ENCODE measurements at places on chromosomes 2 and 18.

DNA sequence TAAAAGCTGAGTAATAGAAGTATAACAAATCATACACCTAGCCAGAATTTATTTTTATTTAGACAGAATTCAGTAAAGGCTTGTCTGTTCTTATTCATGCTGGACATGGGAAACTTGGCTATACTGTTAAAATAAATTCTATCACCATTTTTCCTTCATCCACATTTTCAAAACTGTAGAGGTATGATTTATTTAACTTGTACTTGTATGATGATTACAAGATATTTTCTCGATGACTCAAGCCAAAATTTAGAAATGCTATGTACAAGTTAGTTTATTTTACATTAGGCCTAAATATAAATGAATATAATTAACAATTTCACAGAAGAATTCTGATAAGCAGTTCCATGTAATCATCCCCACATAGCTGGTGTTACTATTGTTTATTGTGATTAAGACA is 194.8 kb upstream of the DOK6 start:
- no peak for DNase-seq

DNA sequence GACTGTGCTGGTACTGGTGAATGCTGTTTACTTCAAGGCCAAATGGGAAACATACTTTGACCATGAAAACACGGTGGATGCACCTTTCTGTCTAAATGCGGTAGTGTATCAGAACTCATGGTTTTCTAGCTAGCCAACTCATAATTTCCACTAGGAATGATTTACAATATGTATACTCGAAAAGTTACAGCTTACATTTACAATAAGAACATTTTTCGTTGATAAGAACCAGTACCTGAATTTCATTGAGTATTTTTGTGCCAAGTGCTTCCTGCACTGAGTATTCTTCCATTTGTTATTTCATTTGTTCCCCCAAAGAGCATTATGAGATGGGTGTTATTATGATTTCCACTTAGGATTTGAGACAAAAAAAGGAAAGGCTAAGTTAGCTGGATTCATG is 21.9 kb downstream of the SERPINB12 start:
- no peak for DNase-seq

GRCh38 chr2:9474361-9475057 is at the start of gene IAH1:
TSS of gene IAH1 (plus strand) at chr2:9474551. CDS start at chr2:9474567, 16 bp downstream.
- DNase-seq: no peak

DNA sequence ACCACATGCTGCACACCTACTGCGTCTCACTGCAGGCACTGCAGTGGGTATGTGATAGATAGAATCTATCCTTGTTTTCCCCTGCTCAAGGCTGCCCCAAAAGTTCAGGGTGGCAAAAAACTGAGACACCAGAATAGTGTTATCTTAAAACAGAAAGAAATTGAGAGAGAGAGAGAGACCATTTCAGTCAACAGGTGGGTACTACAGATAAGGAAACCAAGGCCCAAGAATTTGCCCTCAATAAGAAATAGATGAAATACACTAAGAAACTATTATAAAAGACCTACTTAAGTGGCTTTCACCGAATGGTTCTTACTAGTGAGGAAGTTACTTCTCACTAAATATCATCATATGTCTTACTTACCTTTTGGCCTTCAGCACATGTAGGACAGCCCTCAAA is 27.9 kb downstream of the EPG5 start:
- no peak for DNase-seq

- DNase-seq: no peak
These were observed 42.8 kb upstream of the FSIP2 start for GRCh38 chr2:185695711-185696235.

- DNase-seq: no peak
These were observed 20.2 kb downstream of the ZNF516 start for GRCh38 chr18:76474824-76475223.

- DNase-seq: no peak
These were observed 206.5 kb upstream of the TCF4 start for GRCh38 chr18:55794288-55795052.

GRCh38 chr2:25402477-25402876 is 60.8 kb upstream of the DNMT3A start:
- DNase-seq: no peak

DNA sequence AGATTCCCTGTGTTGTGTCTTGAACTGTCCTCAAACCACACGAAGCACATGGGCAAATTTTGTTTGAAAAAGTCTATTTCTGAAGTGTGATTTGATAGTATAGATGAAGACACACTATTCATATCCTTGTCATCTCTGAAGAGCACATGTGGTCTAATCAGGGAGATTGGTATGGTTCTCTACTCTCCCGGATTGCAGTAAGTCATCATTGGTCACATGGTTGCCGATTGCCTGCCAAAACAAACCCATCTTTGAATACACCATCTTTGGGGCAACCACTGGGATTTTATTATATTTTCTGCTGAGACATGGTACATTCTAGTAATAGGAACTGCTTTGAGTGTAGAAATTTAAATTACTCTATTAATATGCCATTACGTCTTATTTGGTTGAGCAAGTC is 186.9 kb downstream of the MYO1B start:
- no peak for DNase-seq

DNA sequence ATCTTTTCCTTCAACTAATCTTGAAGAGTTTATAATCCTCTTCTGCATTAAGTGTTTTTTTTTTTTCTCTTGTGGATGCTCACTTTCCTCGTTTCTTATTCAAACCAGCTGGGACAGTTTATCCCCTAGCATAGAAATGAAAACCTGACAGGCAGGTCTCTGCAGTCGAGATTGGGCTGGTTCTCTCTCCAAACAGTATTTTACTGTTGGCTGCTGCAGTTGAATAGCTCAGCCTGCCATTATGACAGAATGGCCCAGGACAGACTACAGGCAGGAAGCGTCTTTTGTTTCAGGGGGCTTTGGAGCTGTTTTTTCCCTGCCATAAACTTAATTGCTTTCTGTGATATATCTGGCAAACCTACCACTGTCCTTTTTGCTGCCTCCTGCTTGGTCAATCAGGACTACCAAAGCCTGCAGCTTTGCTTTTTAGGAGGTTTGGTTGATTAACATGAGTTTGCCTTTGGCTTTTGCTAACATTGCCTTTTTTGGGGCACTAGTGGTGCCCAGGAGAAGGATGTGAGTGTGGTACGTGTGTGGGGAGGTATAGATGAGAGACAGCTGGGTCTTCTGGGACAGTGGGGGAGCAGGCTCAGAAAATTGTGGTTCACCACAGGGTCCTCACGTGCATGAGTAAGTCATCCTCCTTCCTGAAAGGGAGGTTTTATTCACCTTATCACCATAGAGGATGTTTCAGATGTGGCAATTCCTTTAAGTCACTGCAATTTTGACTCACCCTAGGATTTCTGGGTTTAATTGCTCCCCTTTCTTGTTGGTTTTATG is 128.7 kb downstream of the LYPD6B start:
- DNase-seq: no peak

GRCh38 chr18:48418539-48419276 is 9.5 kb upstream of the ZBTB7C start:
- DNase-seq: no peak

DNA sequence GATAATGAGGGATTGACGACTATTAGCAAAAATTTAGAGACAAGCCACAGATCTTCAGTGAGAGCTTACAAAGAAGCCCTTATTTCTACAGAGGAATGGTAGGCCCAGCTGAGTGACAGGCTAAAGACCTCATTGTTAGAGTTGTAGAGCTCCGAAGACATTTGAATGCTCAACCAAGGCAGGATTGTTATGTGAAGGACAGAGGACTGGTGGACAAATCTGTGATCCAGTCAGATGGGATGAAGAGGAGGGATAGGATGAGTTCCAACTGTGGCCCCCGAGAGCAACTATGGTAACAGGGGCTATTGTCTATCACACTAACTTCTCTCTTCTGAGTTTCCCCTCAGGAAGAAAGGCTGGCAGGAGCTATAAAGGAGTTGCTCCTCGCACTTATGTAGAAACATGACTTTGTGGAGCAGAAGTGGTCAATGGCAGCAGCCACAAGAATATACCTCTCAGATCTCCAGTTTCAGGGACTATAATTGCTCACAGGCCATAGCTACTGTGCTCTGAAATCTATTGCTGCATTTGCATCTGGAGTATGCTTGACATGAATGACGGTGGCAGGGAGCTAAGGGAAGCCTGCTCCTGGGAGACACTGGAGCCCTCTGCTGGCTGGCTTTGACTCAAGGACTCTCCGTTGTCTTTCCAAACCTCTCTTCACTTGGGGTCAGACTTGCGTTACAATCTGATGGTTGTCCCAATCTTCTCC is 50.3 kb upstream of the GREB1L start:
- peak; percentile 41 for DNase-seq

- DNase-seq: no peak
These were observed 38.6 kb upstream of the CD28 start for GRCh38 chr2:203667838-203668237.

DNA sequence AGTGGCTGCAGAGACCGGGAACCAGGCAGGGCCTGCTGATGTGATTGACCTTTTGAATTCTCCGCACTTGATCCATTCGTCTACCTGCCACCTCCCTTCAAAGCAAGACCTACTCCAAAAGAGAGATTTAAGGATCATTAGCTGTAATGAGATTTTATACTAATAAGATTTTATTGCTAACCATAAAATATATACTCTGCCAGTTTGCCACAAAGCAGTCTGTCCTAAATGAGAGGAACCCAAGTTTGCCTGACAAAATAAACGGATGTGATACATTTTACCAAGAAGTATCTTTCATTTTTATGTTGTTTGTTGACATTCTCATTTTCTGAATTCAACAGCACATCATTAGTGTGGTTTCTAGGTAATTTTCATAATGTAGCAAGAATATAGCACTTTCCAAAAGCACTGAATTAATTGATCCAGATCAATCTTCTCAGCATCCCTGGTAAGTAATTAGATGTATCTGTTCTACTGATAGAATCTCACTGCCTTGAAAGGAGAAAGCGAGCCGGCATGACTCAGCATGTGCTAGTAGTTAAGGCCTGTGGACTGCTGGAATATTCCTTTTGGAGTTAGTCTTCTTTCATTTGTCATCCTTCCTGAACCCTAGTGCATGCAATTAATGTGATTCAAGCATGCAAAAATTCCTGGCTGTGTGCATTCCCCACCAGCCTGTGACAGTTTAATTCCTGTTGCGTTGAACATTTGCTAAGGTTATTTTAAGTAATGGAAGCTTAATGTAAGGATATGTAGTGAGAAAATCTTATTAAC is 128.5 kb downstream of the ARL6IP6 start:
- no peak for DNase-seq

DNA sequence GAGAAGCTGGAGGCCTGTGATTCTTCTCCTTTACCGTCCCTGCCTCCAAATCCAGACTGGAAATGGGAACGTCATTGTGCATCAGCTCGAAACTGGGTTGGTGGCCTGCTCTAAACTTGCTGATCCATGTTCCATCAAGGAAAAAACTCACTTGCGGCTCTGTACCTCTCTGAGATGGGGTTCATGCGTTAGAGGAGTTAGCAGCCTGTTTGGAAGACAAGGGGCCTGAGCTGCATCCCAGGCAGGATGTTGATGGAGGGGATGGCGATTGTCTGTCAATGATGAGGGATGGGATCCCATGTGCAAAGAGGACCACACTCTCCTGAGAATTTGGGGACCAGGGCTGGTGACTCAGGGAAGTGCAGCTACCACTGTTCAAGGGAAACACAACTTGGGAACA is 26.0 kb downstream of the TWIST2 start:
- DNase-seq: no peak

GRCh38 chr2:172806996-172807395 is 71.4 kb downstream of the RAPGEF4 start:
- no peak for DNase-seq

- DNase-seq: no peak
These were observed 89.6 kb downstream of the AGPS start for GRCh38 chr2:177482195-177482594.

DNA sequence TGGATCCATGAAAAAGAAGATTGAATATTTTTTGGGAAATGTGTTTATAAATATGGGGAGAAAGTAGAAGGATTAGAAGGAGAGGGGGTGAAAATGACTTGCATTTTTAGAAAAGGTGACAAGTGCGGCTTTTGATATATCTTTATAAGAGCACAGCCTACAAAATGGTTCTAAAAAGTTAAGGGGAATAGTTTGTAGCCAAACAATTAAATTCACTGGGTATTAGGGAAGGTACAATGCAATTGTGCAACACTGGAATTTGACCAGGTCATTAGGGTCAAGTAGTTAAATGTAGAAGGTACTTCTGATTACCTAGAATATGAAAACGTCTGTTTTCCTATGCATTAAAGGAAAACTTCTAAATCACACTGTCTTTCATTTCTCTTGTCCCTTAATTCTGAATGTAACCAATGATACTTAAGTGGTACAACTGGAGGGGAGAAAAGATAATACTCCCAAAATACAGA is 44.5 kb upstream of the SERTAD2 start:
- DNase-seq: no peak

DNA sequence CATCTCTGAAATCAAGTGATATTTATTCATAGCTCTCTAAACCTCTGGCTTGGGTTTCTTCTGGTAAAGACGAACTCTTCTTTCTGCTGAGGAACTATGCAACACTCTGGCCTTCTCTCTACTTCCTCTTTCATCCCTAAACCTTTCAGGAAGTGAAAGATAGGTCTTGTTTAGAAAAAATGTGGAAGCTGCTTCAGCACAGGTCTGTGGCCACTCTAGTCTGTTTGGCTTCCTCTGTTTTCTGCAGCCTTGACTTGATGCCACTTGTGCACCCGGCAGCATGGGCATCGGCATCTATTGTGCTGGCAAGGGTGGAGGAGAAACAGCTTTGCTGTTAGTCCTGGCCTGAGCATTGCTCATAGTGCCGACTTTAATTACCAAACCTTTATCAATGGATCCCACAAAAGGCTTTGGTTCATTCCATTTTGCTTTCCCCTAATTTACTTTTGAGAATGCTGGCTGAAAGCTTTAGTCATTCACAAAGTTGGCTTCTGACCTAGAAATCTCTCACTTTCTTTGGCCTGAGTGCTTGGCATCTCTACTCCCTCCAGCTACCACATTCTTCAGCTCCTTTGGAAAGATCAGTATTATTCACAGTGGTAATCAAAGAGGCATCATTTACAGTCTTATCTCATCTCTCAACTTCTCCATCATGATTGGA is 32.0 kb upstream of the GPR39 start:
- DNase-seq: no peak

DNA sequence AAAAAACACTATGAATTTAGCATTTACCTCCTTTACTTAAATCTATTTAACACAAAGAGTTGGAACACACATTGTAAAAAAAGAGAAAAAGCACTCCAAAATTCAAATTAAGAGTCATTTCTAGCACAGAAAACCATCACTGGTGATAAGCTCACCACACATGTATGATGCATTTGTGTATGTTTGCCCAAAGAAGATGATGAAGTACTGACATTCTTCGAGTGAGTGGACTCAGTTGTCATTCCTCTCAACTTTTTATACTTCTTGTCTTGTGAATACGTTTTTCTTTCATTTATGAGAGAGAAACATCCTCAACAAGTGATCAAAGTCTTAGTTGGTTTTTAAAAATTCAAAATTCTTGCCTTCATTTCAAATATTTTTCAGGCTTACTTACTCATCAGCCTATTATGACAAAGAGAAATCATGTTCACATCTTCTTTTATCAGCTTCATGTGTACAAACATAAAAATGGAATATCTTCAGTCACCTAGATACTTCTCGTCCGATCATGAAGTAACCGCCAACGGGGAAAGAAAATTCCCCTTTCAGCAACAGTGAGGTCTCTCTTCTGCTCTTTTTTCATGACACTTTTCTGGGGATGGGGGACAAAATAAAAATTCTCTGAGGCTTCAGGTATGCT is 1.5 kb downstream of the DSEL start:
- DNase-seq: no peak

- no peak for DNase-seq
These were observed 49.9 kb upstream of the SLC14A2 start for GRCh38 chr18:45565280-45565970.
